Activated naive CD4-positive, alpha-beta T cell (primary cell): ENCODE measurements at places on chromosomes 12 and 14.

DNA sequence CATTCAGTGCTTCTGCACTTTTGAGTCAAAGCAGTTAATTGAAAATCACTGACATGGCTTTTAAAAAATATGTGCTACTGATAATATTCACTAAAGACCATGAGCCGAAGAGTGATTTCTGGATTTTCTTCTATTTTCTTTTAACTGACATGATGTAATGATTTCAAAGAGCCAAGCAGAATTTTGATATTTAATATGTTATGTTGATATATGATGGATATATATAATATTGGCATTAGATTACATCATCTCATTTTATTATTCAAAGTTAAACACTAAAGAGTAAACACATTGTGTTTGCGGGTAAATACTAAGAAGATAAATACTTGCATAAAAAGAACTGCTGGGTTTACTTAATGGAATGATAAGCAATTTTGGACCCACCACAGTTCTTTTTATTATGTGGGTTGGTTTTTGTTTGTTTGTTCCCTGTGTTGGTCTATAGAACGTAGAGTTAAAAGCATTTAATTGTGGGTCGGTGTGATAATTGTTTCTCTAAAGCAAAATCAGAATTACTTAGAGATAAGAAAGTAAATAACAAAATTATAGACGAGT is 692 bp downstream of the SPIC start:
- no peak for DNase-seq

GRCh38 chr12:113392520-113392919 is 11.2 kb downstream of the SDS start:
- DNase-seq, result no peak

DNA sequence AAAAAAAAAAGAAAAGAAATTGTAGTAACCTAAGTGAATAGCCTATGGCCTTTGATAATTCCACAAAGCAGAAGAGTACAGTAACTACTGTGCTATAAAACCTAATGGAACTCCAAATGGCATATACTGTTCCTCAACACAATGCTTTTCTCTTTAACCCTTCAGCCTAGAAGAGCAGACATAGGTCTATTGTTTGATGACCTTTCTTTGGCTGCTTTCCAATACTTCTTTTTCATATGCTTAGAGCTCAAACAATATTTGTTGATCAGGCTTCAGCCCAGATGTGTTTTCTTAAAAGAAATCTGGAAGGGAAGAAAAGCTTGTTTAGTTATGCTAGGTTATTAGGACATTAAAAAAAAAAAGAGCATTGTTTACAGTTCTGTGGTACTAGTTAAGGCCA is 116.4 kb downstream of the NTN4 start:
- no peak for DNase-seq

DNA sequence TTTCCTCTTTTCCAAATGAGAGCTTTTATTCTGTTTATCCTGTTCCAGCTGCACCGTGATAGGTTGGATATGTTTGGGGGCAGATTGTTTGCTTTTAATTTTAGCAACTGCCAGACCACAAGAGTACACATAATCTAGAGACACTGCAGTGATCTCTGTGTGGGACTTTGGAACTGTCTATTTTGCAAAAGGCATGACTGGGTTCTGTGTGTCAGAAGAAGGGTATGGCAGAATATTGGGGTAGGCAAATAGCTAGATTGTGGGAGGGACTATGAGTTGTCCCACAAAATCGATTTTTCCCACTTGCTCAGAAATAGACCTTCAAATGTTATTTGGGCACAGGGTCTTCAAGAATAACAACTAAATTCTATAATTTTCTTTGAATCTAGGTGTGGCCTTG is 275.9 kb upstream of the KITLG start:
- no peak for DNase-seq

DNA sequence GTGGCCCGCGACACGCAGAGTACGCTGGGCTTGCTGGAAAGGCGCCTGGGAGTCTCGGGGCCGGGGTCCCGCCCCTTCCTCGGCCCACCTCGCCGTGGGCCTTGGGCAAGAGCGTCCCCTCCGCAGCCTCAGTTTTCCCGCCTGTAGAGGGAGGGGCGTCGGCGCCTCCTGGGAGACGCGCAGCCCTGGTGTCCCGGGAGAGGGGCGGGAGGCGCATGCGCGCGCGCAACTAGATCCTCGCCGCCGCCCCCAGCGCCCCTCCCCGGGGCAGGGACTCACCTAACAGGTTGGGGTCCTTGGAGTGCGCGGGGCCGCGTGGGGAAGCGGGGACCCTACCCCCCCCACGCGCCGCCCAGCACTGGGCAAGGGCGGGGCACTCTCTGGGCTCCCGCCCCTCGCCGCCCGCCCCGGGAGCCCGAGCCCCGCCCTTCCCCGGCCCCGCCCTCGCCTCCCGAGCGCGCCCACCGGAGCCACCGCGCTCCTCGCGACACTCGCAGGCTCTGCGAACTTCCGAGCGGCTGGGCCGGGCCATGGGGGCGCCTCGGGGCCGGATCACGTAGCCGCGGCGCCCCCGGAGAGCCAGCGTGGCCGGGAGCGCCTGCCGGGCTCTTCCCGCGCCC is at the start of gene KIF26A:
KIF26A (plus strand) TSS at position 490 of the 620 bp plus-strand sequence. CDS start 136 bp downstream, outside the sequence.
- DNase-seq, result no peak

DNA sequence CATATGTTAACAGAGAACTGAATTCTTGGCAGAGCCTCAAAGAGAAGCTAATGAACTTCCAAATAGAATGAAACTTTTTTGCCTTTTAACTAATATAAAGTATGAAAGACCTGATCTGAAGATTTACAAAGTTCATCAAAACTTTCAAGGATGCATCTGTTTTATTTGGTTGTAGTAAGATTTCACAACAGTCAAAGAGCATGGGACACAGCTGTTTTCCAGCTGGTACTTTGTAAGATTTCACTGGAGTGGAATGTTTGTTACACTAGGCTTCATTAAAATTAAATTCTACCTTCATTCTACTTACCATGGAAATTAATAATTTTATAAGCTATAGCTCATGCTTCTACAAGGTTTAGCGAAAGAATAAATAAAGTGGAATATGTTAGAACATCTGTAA is 351.2 kb downstream of the SLC6A15 start:
- no peak for DNase-seq

GRCh38 chr12:14828892-14829291 is 14.4 kb downstream of the ART4 start:
- no peak for DNase-seq

GRCh38 chr14:55681096-55681495 is 101.1 kb downstream of the KTN1 start:
- no peak for DNase-seq

GRCh38 chr12:2395354-2395977 is 342.7 kb downstream of the CACNA1C start:
- peak; percentile 3 for DNase-seq

- no peak for DNase-seq
Measured at GRCh38 chr14:24775950-24776349, 142.0 kb upstream of the GZMB start.

DNA sequence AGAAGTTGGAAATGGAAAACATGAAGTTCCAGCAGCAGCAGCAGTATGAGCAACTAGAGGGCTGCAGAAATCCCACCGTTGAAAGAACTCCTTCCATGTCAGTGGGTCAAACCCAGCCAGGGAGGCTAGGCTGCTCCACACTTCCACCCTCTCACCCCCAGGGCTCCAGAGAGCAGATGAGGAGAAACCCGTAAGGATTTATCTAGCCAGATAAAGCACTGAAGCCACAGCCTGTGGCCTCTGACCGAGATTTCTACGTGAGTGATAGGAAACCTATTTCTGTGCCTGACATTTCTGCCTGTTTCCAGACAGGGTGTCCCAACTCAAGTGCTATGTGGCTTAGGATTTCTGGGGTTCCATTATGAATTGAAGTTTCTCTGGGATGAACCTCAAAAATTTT is 100.0 kb upstream of the EEA1 start:
- DNase-seq, result no peak

DNA sequence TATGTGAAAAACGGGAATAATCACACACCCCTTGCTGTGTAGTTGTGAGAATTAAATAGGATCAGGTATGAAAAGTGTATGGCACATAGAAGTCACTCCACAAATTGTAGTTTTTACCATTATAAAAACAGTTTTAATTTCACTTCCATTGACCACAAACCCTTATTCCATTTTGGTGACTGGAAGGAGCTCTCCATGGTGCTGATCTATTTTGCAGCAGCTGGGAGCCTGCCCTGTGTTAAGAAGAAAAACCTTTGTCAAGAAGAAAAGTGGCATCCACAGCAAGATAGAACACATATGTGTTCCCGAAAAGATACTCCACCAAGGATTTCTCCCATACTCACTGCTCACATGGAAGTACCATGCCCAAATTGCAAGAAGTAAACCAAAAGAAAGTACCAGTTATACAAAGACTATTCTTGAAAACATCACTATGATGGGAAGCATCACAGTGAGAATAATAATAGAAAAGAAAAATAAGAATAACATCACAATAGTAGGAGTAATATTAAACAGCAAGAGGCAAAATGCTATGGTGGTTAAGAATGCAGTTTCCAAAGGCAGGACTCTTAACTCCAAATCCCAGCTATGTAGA is 58.7 kb downstream of the TUNAR start:
- DNase-seq, result no peak

GRCh38 chr12:13073173-13073572 is 29.0 kb downstream of the FAM234B start:
- no peak for DNase-seq

GRCh38 chr12:131327521-131328488 is 374.1 kb downstream of the ADGRD1 start:
- DNase-seq, result no peak

- no peak for DNase-seq
Measured at GRCh38 chr12:13153180-13153579, 43.3 kb upstream of the EMP1 start.

DNA sequence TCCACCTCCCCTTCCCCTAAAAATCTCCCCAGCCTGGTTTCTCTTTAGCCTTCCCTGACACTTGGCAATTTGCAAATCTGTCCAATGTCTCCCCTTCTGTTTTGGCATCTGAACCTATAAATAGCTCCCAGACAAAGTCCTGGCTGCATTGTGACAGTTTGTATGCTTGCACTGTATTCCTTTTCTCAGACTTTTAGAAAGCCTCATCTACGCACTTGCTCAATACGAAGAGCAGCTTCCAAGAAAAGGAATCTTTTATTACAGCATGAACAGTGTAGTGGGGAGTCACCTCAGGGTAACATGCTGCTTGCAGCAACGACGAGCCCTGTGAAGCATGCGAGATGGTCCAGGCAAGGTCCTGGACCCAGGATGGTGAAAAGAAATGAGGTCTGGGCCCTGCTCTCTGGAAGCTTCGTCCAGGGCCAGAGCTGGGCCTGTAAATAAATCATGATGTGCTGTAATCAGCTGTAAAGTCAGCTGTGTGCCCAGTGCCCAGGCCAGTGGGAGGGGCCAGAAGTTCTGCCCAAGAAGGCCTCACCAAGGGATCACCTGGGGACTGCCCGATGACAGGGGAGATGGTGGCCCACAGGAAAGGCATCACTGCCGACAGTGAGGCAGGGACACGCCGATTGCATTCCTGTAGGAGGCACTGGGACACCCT is 88.3 kb downstream of the RIN3 start:
- no peak for DNase-seq

GRCh38 chr14:33229269-33229929 is 290.7 kb downstream of the NPAS3 start:
- no peak for DNase-seq

DNA sequence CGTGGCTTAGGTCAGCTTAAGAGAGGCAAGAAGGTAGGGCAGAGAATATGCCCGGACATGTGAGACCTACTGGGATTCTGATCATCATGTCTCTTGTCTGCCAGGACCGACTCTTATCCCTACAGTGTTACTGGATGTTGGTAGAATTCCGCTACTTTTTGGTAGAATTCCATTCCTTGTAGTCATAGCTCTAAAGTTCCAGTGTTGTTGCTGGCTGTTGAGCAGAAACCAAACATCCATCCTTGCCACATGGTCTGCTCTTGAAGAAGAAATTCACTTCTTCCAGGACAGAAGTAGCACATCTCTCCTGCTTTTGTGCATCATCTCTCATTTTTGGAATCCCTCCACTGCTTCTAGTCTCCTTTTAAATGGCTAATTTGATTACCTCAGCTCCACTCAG is 453.7 kb downstream of the RPL10L start:
- no peak for DNase-seq

- no peak for DNase-seq
Measured at GRCh38 chr14:58540749-58541632, 96.8 kb upstream of the DACT1 start.

DNA sequence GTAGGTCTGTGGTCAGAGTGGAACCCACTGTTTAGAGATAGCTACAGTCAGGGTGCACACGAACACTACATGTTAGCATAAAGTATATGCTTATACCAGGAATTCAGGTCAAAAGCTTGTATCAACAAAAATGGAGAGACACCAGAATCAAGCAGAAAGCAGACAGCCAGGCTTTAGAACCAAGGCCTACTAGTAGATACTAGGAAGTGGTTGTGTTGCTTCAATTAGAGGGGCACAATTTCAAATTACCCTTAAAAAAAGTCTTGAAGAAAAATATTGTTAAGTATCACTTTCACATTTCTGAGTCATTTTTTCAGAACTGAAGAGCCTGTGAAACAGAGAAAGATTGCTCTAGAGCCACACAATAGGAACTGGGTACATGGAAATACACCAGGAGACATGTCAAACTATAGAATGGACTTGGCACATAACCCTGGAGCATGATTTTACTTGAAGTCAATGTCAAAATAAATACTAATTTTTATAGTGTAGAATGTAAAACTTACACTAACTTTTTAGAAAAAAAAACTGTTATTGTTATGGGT is 41.6 kb downstream of the LRRC9 start:
- DNase-seq, result no peak

- DNase-seq, result no peak
Measured at GRCh38 chr12:121239351-121240061, 29.6 kb downstream of the P2RX4 start.

GRCh38 chr12:56271031-56271430 is 4.3 kb downstream of the COQ10A start:
- no peak for DNase-seq

- no peak for DNase-seq
Measured at GRCh38 chr14:56147986-56148901, 30.0 kb downstream of the PELI2 start.

GRCh38 chr12:116186482-116187150 is 90.9 kb downstream of the MED13L start:
- DNase-seq, result no peak

DNA sequence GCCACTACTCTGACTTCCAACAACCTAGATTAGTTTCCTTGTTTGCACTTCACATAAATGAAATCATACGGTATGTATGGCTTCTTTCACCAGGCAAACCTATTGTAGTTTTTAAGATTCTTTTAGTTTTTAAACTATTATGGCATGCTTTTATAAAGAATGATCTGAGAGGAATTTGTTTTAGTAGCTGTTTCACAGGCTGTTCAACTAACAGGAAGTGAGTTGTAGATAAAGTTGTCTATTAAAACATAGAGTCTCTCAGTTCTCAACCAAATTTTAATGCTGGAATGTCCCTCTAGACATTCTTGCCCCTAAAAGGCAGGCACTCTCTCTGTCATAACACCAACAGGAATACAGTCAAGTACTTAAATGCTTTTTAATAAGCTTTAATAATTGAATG is 102.7 kb upstream of the DACT1 start:
- DNase-seq, result no peak

DNA sequence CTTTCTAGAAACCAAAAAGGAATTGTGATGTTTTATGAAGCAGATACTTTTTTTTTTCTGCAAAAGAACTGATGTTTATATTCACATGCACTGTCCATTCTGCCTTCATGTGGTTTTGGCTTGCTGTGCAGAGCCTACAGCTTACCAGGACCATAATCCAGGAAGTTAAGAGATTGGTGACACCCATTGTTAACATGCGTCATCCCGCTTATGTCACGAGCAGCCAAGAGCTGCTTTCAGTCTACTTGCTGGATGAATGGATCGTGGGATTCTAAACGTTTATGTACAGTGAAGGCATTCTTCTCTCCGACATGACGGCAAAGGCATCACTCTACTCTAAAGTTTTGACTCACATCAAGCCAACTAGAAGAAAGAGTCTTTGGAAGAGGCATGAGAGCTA is 76.6 kb downstream of the PAX9 start:
- no peak for DNase-seq
